NB4 (cell line): ENCODE measurements at places on chromosomes 6 and 20.

DNA sequence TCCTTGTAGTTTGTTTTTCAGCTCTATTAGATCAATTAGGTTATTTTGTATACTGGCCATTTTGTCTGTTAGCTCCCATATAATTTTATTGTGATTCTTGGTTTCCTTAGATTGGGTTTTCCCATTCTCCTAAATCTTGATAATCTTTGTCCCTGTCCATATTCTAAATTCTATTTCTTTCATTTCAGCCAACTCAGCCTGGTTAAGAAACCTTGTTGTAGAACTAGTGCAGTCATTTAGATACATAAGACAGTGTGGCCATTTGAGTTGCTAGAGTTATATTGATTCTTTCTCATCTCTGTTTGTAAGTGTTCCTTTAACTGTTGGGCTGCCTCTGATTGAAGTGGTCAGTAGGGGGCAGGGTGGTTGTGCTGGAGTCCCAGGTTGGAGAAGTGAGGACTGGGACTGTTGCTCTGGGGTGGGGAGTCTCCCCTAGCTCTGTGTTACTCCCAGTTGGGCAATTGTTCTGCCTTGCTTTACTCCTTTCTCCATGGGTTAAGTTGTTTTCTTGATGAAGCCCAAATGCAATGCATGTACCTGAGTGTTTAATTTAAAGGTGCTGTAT lies 98.8 kb upstream of the NRN1 start:
- peak; percentile 51 for DNase-seq

DNA sequence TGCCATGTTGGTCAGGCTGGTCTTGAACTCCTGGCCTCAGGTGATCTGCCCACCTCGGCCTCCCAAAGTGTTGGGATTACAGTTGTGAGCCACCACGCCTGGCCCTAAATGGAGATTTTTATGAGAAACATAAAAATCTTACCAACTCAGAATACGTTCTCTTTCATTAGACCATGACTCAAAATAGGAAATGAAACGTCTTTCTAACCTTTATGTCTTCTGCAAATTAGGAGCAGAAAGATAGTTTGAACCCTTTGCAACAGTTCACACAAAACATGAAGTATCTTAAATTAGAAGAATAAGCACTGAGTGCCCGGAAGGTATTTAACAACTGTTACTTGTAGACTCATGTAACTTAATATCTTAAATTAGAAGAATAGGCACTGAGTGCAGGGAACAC lies 48.3 kb downstream of the AHI1 start:
- DNase-seq = no peak

DNA sequence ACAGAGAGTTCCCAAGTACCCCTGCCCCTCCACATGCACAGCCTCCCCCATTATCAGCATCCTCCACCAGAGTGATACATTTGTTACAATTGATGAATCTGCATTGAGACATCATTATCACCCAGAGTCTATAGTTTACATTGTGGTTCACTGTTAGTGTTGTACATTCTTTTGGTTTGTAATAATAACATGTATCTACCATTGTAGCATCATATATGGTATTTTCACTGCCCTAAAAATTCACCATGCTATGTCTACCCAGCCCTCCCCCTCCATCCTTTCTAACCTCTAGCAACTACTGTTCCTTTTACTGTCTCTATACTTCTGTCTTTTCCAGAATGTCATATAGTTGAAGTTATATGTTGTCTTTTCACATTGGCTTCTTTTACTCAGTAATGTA lies 273.9 kb upstream of the RNF217 start:
- no peak for DNase-seq

- no peak for DNase-seq
Measured at GRCh38 chr20:49398401-49399144, 83.9 kb downstream of the KCNB1 start.

DNA sequence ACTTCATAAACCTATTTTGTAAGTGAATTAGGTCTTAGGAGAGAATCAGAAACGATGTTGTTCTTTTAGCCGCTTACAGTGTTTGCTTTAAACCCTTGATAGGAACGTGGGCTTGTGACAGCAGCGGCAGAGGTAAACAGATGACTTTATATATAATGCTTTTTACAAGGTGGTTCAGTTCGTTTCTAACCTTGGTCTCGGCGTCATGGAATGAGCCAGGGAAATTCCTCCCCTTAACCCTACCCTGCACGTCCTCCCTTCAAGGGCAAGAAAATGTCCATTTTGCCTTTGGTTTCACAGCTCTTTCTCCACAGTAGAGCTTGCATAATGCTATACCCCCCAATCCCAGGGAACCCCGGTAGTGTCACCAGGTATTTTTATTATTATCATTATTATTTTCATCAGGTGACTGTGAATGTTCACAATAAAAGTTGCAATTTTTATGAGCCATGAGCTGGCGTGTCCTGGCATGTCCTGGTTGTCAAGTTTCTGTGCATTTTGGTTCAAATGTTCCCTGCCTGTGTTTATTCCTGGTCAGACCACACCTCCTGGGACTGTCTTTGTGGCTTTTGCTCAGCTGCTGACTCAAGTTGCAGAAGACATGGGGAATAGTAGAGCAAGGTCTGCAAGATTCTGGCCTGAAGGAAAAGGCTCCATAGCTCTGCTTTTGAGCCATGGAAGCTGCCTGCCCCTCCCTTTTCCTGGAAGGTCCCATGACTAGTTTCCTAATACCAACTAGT lies 112.8 kb upstream of the BMP2 start:
- peak; percentile 43 for DNase-seq

DNA sequence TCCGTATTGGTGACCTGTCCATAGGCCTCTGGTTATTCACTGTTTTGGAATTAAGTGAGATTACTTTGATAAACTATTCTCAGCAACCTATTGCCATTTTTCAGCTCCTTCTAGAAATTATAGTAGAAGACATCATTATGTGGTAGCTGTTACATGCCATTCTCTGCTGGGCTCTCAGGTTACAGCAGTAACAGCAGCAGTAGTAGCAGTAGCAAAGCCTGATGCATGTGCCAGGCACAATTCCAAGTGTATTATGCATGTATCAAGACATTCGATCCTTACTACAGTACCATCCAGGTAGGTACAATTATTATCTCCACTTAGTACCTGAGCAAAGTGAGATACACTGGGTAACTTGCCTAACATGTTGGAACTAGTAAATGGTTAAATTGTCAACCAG lies 74.3 kb downstream of the RPS12 start:
- no peak for DNase-seq

- DNase-seq = no peak
Measured at GRCh38 chr6:13787137-13787536, 27.2 kb downstream of the MCUR1 start.

- no peak for DNase-seq
Measured at GRCh38 chr20:63787302-63787701, 43.8 kb downstream of the ZBTB46 start.

- no peak for DNase-seq
Measured at GRCh38 chr20:7579888-7580287, 360.4 kb downstream of the HAO1 start.

- DNase-seq = no peak
Measured at GRCh38 chr6:6869094-6869493, 238.7 kb upstream of the RREB1 start.

DNA sequence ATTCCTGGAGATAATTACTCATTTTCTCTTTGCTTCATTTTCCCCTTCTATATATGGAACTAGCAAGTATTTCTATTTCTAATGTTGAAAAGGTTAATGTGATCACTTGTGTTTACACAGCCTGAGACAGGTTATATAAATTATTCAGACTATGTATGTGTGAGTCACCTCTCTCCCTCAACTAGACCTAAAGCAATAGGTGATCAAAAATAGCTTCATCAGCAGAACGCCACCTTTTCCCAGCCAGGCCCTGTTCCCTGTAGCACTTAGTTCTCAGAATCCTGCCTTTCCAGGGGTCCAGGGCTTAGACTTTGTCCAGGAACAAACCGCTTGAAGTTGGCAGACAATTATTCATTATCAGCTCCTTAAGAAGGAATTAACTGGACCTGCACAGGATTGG lies 125.3 kb upstream of the EXOC2 start:
- DNase-seq = no peak

GRCh38 chr6:141965016-141965545 lies 167.6 kb upstream of the GJE1 start:
- no peak for DNase-seq

GRCh38 chr6:106398621-106399020 lies 38.1 kb downstream of the CRYBG1 start:
- no peak for DNase-seq

- DNase-seq = no peak
Measured at GRCh38 chr6:125095580-125096301, 57.8 kb upstream of the TPD52L1 start.

GRCh38 chr6:146358431-146359046 lies 185.1 kb upstream of the RAB32 start:
- DNase-seq = no peak

DNA sequence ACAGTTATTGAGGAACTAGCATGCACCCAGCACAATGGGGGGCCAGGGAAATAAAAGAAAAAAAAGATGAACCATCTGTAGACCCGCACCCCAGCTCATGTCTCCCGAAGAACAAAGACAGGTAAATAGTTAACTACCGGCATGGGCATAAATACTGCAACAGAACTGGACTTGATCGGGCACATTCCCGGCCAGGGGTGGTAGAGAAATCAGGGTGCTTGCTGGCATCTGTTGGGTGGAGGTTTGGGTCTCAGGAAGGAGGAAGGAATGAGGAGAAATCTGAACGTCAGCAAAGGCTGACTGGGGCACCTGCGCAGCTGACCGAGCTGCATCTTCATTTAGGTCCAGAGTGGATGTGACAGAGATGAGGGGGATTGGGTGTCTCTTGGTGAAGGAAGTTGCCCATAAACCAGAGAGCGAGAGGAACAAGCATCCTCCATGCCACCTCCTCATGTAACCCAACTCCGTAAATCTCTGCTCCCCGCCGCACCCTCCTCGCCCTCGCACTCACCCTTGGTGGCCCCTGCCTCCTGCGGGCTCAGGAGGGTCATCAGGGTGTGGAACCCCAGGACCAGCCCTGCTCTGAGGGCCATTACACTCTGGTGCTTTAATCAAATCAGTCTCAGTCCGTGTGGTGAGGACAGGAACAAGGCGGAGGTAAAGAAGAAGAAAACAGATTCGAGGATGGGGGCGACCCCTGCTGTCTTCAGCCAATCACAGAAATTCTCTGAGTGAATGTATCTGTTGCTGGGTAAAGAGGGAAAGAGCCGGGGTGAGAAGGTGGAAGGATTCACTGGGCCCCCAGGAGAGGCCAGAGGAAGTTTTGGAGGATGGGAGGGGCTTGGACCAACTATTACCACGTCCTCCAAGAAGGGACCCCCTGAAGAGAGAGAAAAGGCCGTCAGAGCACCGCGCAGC lies at the start of gene HLA-DOA:
HLA-DOA (minus strand) TSS at position 648 of the 918 bp plus-strand sequence.
- DNase-seq = peak; percentile 17

- no peak for DNase-seq
Measured at GRCh38 chr20:47645632-47646031, 139.6 kb downstream of the SULF2 start.

DNA sequence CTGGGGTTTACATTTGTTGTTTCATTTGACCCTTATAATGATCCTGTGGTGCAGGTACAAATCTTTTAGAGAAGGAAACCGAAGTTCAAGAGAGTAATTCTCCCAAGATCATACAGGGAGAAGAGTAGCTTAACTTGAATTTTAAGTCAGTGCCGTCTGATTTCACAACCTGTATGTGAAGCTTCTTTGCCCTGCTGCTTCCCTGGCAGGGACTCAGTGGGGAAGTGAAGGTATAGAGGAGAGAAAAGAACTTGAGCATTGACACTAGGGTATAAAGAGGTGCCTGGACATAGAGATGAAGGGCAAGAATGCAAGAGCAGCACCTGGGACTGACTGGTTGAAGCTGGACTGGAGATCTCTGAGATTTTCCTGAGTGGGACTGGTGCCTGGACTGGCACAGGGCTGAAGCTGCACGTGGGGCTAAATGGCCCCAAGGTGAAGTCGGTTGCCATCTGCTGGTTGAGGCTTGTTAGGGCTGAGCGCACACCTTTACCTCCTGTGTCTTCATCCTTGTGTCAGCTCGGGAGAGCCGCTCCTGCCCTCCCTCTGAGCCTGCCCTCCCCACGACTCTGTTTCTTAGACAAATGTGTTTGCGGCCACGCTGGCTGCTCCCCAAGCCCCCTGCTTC lies 41.8 kb downstream of the FARS2 start:
- no peak for DNase-seq

- no peak for DNase-seq
Measured at GRCh38 chr6:139243536-139243935, 48.3 kb downstream of the TXLNB start.

DNA sequence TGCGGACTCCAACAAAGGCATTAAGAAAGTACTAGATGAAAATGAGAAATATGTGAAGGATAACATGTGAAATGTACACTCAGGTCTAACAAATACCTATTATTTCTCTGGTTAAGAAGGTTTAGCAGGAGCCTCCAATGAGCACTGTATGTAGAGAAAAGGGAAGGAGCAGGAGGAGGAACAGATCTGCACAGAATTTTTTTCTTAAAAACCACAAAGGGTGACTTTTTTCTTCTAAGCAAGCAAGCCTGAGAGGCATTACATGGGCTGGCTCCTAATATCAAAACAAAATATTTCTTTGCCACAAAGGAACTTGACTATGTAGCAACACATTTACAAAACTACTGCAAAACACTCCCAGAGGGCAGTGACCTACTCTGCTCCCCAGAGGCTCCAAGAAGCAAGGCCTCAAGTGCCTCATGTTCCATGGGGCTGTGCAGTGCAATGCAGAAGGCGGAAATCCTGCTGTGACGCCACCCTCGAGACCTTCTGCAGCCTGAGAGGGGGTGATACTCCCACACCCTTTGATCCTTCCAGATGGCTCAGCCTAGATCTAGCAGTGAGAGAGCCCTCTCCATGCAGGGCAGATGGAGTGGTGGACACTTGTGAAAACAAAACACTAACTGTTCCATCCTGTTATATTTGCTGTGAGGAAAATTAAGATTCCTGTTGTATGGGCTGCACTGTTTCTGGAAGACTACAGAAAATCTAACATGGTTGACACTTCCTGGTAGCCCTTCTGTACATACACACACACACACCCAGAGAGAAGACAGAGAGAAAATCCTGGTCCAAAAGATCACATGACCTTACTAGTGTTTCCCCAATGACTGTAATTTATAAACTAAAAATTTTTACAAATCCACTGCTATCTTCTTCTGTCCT lies 36.0 kb upstream of the SMIM29 start:
- peak; percentile 100 for DNase-seq

- DNase-seq = no peak
Measured at GRCh38 chr6:92887871-92888270, 531.5 kb downstream of the EPHA7 start.

DNA sequence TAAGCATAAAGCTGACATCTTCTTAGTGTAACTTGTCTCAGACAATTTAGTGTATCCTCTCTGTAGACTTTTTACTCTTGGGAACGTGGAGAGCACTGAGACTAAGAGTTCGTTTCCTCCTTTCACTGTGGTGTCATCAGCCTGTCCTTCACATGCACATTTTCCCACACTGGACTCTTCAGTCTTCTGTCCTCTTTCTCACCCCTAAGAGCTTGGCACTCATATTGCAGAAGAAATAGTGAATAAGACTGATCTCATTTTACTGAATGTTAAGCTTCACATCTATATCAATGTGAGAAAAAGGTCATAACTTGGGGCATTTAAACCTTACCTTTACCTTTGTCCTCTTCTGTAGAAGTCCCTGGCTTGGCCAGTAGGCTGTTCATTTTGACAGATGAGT lies 25.6 kb downstream of the FUCA2 start:
- DNase-seq = no peak
